T-helper 9 cell (primary cell): ENCODE measurements at places on chromosomes 11 and 22.

DNA sequence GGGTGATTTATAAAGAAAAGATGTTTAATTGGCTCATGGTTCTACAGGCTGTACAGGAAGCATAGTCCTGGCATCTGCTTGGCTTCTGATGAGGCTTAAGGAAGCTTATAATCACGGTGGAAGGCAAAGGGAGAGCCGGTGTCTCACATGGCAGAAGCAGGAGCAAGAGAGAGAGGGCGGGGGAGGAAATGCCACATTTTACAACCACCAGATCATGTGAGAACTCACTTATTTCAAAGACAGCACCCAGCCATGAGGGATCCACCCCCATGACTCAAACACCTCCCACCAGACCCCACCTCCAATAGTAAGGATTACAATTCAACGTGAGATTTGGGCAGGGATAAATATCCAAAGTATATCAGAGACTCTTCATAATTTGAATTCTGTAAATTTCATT, 200.7 kb downstream of the MSANTD4 start:
- no peak for DNase-seq

DNA sequence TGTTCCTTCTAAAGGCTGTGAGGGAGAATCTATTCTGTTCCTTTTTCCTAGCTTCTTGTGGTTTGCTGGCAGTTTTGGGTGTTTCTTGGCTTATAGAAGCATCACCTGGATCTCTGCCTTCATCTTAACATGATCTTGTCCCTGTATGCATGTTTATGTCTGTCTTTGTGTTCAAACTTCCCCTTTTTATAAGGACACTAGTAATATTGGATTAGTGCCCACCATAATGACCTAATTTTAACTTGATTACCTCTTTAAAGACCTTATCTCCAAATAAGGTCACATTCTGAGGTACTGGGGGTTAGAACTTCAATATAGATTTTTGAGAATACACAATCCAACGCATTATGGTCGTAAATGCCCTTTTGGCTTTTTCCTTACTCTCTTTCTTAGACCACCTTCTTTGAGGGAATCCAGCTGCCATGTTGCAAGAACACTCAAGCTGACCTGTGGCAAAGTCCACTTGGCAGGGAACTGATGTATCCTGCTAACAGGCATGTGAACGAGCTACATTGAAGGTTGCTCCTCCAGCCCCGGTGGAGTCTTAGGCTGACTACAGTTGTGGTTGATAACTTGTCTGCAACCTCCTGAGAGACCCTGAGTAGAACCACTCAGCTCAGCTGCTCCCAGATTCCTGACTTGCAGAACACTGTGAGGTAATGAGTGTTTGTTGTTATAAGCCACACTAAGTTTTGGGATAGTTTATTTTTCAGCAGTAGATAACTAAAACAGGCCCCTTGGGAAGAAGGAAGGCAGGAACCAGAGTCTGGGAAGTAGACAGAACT, 127.1 kb upstream of the OR9Q1 start:
- DNase-seq = no peak

DNA sequence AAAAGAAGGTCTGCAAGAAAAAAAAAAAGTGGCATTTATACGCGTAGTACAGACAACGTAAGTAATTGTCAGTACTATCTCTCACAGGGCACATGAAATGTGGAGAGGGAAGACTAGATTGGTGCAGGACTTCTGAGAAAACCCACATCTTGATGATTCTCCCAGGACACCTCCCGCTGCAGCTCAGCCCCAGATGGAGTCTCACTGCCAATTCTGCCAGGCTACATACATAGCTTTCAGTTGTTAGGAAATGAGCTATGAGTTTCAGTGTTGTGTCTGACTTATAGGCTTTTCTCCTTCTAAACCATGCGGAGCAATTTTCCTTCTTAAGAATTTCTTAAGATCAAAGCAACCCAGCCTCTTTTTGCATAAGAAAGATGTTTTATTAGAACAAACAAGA, 9.6 kb downstream of the OR5A2 start:
- DNase-seq = no peak

- no peak for DNase-seq
Measured at GRCh38 chr22:41505511-41506220, 36.7 kb downstream of the ACO2 start.

DNA sequence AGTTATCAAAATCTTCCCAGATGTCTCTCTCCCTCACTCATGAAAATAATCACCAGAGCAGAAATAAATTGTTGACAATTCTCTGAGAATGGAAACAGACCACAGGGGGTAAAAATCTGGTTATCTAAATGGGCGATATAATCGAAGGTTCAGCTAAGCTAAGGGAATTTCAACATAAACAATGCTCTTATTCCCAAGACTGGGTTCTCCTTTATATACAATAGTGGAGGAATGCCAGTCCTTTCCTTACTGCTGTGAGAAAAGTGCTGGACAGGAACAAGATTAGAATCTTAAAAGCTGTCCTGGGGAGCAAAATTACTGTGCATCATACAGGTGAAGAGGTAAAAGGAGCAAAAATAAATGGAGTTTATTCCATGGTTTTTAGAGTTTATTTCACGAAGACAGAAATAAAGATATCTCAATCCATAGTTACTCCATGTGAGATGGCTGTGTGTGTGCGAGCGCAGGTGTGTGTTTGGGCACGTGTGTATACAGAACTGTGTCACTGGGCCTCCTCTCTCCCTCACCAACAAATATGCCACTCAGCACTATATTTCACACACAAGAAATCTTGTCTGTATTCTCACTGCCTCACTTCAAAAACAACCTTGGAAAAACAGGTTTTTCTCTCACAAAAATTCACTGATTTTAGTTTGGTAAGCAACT, 385.6 kb downstream of the DCDC1 start:
- no peak for DNase-seq

GRCh38 chr22:27668828-27669797, 132.4 kb downstream of the MN1 start:
- no peak for DNase-seq

DNA sequence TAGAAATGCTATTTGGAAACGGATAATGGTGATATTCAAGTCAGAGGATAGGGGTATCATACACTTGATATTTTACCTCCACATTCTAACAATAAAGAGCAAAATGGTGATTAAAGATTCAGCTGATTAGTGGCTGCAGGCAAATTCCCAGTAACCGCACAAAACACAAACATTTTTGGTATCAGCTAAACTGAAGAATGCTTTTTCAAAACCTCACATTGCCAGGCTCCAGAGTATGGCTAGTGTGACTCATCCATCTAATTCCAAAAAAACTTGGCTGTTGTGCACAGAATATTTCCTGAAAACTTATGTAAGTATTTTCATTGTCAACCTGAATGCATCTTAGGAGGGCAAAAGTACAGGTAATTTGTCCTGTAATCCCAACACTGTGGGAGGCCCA, 10.9 kb downstream of the SRPRA start:
- DNase-seq = no peak

DNA sequence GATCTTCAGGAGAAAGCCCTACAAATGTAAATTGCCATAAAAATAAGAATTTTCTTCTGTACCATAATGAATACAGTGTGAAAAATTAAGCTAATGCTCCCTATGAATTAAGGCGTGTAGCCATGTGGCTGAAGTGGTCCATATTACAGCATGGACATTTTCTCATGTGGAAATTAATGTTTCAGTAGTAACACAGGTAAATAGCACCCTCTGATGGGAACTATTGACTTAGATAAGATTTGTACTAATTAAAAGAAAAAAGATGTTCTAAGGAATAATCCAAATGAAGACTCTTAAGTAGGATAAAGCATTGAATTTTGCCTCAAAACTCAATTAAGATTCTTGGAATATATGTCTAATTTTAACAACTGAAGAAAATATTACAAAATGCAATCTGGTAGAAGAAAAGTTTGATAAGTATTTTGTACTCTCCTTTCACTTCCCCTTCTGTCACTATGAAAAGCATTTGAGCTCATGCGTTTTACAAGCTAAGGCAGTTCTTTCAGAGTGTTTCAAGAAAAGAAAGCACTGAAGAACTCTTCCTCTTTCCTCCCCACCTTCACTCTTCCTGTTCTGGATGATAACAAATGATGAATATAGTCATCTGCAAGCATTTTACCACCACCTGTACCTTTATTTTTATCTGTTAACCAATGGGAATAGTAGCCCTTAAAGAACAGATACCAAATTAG, 9.9 kb upstream of the OR8D2 start:
- no peak for DNase-seq

- no peak for DNase-seq
Measured at GRCh38 chr11:111700162-111700561, 66.0 kb downstream of the PPP2R1B start.

- no peak for DNase-seq
Measured at GRCh38 chr22:28002181-28002700, 83.2 kb upstream of the PITPNB start.

GRCh38 chr11:44101098-44101497, 5.6 kb downstream of the EXT2 start:
- DNase-seq = no peak

GRCh38 chr11:47271961-47272661, 2.2 kb downstream of the MADD start:
- no peak for DNase-seq

GRCh38 chr11:107655602-107656001, 56.3 kb downstream of the SLN start:
- DNase-seq = no peak

DNA sequence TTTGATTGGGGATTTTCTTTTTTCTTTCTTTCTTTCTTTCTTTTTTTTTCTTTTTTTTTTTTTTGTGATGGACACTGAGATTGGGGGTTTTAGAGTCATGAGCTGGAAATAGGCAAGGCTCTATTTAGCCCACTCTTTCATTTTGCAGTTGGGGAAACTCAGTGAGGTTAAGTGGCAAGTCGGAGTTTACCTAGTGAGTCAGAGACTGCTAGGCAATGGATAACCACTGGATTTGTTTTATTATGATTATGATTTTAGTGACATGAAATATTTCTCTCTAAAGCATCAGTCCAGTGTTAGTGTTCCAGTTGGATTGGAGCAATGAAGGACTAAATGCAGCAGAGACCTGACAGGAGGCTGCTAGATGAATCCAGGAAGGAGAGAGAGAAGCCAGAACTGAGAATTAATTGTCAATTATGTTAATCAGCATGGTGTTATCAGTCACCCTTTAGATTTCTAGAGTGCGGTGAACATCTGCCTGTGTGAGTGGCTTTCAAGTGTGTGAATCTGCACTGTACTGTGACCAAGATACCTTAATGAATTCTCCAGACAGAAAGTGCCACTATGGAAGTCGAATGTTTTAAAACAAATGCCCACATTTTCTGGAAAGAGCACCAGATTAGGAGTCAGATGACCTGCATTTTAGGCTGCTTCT, 10.9 kb downstream of the BMAL1 start:
- no peak for DNase-seq

DNA sequence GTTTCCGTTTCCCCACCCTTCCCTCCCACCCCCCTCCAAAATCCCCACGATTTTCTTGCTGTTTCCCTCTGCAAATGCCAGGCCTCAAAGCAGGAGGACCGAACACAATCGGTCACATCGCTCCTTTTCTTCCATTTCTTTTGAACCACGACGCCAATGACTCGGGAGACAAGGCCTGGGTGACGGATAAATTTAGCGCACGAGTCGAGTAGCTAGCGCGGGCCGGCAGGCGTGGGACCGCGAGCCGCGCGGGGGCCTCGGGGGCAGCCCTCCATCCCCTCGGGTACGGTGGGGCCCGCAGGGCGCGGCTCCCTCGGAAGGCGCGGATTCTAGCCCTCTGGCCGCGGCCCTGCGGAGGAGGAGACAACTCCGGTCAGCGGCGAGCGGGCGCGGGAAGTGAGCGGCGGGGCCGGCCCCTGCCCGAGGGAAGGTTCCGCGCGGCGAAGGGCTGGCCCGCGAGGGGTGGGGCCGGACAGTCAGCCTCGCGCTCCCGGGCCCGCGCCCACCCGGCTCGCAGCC, 414 bp downstream of the JOSD1 start:
- DNase-seq = no peak

- no peak for DNase-seq
Measured at GRCh38 chr11:120221115-120221752, 10.4 kb downstream of the OAF start.

GRCh38 chr11:35566181-35566580, 40.8 kb upstream of the PAMR1 start:
- no peak for DNase-seq

DNA sequence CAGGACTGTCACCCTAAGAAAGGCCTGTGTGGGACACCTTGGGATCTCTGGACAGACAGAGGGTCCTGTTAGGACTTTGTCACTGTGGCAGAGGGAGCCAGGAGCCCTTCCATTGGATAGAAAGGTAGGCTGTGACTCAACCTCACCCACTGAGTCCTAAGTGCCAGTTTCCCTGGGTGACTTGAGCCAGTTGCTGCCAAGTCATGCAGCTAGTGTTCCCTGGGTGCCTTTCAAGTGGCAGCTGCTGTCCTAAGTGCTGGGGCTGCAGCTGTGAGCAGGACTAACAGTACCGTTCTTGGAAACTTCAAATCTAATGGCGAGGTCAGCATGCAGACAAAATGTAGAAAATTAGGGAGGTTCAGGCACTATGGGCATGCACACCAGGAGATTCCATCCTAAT, 393.7 kb downstream of the TMEM135 start:
- DNase-seq = no peak

GRCh38 chr22:42026705-42027104, 28.1 kb downstream of the WBP2NL start:
- DNase-seq = no peak

GRCh38 chr22:40855071-40855978, 1.1 kb downstream of the ST13 start:
- DNase-seq = no peak

DNA sequence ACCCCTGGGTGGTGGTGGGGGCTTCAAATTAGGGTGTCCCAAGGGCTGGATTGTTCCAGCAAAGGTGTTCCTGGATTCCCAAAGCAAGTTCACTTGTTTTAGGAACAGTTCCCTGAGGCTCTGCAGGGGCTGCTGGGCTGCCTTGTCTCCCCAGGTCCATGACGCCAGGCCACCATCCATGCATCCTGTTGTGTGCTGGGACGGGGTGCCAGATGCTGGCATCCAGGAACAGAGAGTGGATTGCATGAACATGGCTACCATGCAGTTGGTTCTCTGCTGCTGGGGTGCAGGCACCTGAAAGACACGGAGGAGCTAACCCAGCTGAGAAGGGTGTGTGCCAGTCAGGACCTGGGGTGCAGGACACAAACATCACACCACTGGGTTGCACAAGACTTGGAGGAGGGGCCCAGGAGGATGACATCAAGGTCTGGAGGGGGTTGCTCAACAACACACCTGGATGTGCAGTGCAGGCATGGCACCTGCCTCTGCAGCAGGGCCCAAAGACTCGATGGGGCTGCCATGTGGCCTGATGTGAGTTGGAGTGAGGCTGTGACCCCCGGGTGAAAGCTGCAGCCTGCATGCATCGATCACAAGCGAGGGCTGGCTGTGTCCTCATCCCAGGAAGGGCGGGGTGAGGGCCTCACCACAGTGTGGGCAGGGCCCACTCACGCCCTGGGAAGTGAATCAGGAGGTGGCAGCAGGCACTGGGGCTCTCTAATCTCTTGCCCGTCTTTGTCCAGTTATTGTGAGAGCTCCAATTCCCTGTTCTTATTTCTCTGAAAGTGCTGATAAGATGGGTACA, 74.0 kb upstream of the CLDN5 start:
- no peak for DNase-seq

GRCh38 chr11:16924462-16924825, 89.8 kb downstream of the PLEKHA7 start:
- no peak for DNase-seq
